ENCODE measurements at places on chromosomes 1 and 21. TPM values are rescaled to one million over a fixed set of nuclear protein-coding genes. Genes with fewer than 3 reads are reported as not detected.

The CDA gene
- total RNA-seq, result 0.16 TPM

The REN gene
- total RNA-seq, result not detected

The KLHDC9 gene
- total RNA-seq, result 6.8 TPM

The TCHH gene
- total RNA-seq, result not detected

The MYBPHL gene
- 1.1 TPM for total RNA-seq

The NKAIN1 gene
- total RNA-seq, result 0.05 TPM

The WNT3A gene
- not detected for total RNA-seq

The ASCL5 gene
- not detected for total RNA-seq

Measured in myocyte (in vitro differentiated cells).